Hepatocyte (in vitro differentiated cells): ENCODE measurements at places on chromosomes 1 and 21. TPM values are rescaled to one million over a fixed set of nuclear protein-coding genes. Genes with fewer than 3 reads are reported as not detected.

ZNF362 gene
- polyA plus RNA-seq: 54.3 and 55.0 TPM in 2 replicates

TARDBP gene
- polyA plus RNA-seq: 129 and 130 TPM in 2 replicates

PRAMEF14 gene
- not detected in 2 replicates for polyA plus RNA-seq

RPS8 gene
- polyA plus RNA-seq: 481 and 503 TPM in 2 replicates

LCE2C gene
- polyA plus RNA-seq: not detected in 2 replicates

PTGS2 gene
- 6.2 and 9.9 TPM in 2 replicates for polyA plus RNA-seq

EVA1C gene
- 2.2 and 4.4 TPM in 2 replicates for polyA plus RNA-seq

ADCY10 gene
- 1.0 and 1.5 TPM in 2 replicates for polyA plus RNA-seq

CLDN8 gene
- polyA plus RNA-seq: 0.44 and 0.64 TPM in 2 replicates

BARHL2 gene
- not detected in 2 replicates for polyA plus RNA-seq

ATAD3C gene
- 0.99 and 1.2 TPM in 2 replicates for polyA plus RNA-seq

CASZ1 gene
- 6.9 and 8.3 TPM in 2 replicates for polyA plus RNA-seq

KIF26B gene
- polyA plus RNA-seq: 11.3 and 12.7 TPM in 2 replicates

TNFSF18 gene
- polyA plus RNA-seq: not detected in 2 replicates

NKAIN1 gene
- polyA plus RNA-seq: 0.88 and 1.8 TPM in 2 replicates

INSRR gene
- polyA plus RNA-seq: not detected in 2 replicates
